ENCODE measurements at places on chromosomes 6 and 20. TPM values are rescaled to one million over a fixed set of nuclear protein-coding genes. Genes with fewer than 3 reads are reported as not detected.

- DNase-seq, result no peak
Measured at GRCh38 chr6:156877126-156877863, 100.1 kb downstream of the ARID1B start.

GRCh38 chr6:112563368-112563767, 216.2 kb downstream of the RFPL4B start:
- peak; percentile 19 for DNase-seq

DNA sequence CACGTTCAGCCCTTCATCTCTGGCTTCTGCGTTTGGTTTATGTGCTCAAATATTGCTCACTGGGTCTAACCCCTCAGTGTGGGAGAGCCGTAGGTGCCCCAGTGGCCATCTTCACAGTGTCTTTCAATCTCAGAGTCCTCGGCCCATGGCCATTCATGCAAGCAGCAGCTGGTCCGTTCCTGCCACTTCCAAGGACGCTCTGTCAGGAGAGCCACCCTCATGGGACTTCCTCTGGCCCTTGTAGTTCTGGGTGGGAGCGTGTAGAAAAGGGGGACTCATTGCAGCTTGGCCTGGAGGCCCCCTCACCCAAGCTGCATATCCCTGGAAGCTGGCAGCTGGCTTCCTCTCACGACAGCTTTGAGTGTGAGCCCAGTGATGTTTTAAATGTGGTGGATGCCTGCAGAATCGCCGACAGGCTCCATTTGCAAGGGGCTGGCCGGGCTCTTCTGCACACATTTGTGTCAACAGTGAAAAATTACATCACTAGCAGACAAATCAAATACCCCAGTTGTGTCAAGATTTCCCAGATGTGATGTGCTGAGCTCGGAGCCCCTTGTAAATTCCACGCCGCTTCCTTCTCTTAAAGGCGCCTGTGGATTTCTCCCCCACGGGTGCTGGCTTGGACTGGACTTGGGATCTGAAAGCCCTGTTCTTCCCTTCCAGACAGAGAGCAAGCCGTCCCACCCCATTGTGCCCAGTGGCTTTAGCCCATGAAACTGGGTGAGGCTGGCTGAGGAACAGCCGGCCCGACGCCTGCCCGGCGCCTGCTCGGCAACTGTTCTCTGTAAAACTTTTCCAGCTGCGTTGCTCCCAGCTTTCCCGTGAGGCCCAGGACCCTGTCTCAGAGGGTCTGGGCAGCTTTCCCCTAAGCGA, 360.1 kb downstream of the TAF4 start:
- DNase-seq, result no peak

- peak; percentile 90 for DNase-seq
Measured at GRCh38 chr20:23445596-23446217, 6.2 kb downstream of the CSTL1 start.

C20orf144 gene
- 0.63 TPM for total RNA-seq

PHF20 gene
- total RNA-seq, result 23.3 TPM

HLA-DRB1 gene
- total RNA-seq, result not detected

EEF1A2 gene
- 0.43 TPM for total RNA-seq

ELOVL2 gene
- total RNA-seq, result 0.32 TPM

SNPH gene
- 11.2 TPM for total RNA-seq

ANKEF1 gene
- total RNA-seq, result 0.22 TPM

NELFE gene
- total RNA-seq, result 62.9 TPM
